CD8-positive, alpha-beta T cell (primary cell): ENCODE measurements at places on chromosomes 1 and 21.

- no peak for DNase-seq
Observed at GRCh38 chr1:111290630-111291029, at the start of gene CHIA. CHIA (plus strand) TSS chr1:111290851; CDS start chr1:111310468, 19,617 bp downstream.

DNA sequence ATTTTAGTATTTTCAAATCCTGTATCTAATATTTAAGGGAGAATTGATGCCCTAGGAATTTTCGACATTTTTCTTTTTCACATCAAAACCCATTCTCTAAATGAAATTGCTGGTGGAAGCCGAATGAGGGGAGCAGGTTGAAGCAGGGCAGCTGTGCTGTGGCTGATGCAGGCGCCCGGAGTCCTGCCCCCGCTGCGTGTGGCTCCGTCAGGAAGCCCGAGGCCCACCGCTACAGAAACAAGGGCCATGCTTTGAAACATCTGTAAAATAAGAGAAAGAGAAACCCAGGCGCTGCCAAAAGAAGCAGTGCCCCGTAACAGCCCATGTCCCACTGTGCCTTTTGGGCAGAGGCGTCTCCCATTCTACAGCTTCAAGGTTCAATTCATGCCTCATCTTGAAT, 41.1 kb downstream of the TENT5C start:
- no peak for DNase-seq

GRCh38 chr1:192801451-192801850, 7.4 kb upstream of the RGS2 start:
- DNase-seq: no peak

DNA sequence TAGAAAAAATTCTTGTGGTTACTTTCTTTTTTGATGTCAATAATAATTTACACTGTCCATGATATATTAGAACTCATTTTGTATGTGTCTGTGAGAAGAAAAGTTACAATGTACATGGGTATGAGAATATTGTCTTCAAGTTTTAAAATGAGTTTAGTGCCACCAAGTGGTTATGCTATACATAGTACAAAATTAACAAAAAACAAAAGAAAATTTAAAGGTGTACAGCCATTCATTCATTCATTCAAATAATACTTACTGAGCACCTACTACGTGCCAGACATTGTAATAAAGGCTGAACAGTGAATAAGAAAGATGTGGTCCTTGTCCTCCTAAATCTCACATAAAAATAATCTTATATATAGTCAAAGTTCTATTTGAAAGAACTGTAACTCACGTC, 27.7 kb downstream of the UCHL5 start:
- peak; percentile 4 for DNase-seq

DNA sequence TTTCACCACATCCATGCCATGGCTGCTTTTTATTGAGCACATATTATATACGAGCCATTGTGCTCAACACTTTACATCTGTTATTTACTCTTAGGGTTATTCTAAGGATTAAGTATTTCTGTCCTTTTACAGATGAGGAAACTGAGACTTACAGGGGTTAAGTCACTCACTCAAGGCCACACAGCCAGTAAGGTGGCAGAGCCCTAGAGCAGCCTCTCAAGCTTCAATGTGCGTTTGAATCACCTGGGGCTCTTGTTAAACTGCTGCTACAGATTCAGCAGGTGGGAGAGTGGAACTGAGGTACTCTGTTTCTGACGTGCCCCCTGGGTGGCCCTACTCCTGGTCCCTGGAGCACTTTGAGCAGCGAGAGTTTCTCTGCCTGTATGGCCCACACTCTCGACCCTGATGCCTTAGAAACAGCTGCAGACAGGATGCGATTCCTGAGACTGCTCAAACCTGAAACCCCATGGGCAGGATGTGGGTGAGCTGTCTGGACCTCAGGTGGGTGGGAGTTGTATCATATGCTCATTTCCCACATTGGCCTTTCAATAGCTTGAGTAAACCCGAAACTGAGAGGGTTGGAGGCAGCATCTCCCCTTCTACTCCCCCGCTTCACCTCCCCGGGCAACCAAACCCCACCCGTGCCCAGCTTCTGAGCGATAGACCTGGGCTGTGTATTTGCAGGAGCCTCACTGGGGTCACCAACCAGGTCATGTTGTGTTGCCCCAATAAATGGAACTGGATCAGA, 59.3 kb downstream of the MAN1C1 start:
- DNase-seq: peak; percentile 36

DNA sequence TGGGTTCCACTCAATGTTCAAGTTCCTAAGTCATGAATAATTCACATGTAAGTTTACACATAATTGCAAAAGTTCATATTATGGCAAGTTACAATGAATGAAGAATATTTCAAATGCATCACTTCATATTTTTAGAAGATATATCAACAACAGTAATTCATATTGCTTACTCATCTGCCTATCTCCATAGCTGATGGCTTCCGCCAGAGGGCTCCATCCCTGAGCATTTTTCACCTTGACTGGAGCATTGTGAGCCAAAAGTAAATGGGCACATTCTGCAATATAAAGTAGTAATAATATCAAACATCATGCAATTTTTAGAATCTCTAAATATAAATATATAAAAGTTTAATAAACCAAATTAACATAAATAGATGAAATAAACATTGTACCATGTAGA, 29.8 kb downstream of the ANKRD13C start:
- no peak for DNase-seq

DNA sequence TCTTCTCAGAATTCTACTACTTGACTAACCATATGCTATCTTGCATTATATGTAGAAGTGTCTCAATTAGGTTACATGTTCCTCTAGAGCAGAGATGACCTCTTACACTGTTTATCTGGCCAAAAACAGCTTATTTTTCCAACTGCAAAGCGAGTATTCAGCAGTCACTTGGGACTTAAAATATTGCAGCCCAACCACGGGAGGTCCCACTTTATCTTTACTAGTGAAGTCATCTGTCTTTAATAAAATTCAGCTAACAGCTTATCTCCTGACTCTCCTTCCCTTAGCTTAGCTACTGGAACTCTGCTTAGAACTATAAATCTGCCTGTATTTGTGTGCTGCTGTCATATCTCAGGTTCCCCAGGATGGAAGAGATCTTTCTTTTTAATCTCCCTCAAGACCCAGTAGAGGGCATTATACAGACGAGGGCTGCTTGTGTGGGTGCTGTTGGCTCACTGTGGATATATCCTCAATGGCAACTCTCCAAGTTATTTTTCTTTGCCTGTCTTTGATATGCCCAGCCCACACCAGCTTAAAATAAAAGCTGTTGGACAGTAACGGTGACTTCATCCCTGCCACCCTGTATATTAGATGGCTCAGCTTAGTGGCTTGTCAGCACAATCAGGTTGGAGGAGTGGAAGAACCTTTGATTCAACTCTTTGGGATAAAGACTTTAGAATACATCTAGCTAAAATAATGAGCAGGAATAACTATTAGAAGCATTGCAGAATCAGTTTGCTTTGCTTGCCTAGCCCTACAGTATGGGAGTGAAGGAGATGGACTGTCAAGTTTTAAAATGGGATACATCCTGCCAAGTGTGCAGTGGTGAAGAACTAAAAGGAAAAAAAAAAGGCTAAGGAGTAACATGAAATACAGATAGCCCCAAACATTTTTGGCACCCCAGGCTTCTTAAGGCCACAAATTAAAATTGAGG, 9.6 kb downstream of the ENSA start:
- DNase-seq: no peak

DNA sequence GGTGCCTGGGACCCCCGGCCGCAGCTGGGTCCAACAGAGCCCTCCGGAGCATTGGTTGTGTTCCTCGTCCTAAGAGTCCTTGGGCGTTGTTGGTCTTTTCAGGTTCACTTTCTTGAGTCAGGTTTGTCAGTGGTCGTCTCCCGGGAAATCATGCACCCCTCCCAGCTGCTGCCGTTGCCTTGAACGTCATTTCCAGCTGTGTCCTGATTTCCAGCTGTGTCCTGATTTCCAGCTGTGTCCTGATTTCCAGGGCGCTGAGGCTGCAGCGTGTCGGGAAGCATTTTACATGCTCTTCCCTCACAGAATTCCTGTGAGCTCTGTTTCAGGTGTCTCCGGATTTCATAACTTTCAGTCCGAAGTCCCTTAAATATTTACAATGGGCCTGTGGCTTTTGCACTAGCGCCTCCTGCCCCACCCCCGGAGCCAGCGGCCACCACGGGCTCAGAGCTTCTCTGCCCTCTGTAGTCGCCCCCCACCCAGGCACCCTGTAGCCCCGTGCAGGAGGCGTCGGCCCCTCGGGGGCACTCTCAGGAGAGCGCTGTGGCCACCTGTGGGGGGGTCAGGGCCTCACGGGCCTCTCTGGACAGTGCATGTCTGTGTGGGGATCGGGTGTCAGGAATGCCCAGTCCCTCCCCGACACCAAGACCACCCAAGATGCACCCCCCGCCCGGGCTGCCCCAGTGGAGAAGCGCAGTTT, 66.7 kb downstream of the COL18A1 start:
- no peak for DNase-seq

DNA sequence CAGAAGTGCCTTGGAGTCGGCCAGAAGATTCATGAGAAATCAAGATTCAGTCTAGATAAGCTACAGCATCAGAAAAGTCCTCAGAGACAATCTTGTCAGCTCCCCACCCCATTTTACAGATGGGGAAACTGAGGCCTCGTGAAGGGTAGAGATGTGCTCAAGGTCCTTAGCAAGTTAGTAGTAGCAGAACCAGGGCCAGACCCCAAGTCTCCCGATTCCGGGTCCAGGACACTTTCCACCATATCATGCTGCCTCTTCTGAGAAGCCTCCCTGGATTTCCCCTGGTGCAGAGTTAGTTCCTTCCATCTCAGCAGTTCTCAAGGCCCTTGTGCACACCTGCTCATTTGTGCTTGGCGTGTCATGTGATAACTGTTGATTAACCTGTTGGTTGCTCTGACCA, 91.5 kb upstream of the ACTL8 start:
- DNase-seq: no peak

- DNase-seq: no peak
Observed at GRCh38 chr1:160640359-160641123, 6.3 kb downstream of the SLAMF1 start.

DNA sequence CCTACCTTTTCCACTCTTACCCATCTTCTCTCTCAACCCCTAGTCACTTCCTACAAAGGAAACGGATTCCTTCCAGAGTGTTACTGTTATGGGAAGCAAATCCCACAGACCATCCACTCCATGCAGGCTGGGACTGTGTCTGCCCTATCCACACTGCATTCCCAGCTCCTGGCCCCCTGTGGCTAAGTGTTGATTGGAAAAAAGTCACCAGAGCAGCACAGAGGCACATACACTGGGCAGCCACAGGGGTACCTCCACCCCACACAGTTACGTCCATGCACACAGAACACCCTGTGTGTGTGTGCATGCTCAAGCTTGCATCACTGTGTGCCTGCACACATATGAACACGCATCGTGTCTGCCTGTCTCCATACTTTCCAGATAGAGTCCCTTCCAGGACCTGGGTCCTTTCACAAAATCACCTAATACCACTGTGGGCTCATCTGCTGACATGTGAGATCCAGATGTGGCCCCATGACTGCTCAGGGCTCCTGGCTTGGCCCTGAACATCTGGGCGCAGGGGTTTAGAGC, 4.2 kb upstream of the SERINC2 start:
- DNase-seq: no peak

- DNase-seq: no peak
Observed at GRCh38 chr1:25210728-25211127, 21.6 kb downstream of the SYF2 start.

DNA sequence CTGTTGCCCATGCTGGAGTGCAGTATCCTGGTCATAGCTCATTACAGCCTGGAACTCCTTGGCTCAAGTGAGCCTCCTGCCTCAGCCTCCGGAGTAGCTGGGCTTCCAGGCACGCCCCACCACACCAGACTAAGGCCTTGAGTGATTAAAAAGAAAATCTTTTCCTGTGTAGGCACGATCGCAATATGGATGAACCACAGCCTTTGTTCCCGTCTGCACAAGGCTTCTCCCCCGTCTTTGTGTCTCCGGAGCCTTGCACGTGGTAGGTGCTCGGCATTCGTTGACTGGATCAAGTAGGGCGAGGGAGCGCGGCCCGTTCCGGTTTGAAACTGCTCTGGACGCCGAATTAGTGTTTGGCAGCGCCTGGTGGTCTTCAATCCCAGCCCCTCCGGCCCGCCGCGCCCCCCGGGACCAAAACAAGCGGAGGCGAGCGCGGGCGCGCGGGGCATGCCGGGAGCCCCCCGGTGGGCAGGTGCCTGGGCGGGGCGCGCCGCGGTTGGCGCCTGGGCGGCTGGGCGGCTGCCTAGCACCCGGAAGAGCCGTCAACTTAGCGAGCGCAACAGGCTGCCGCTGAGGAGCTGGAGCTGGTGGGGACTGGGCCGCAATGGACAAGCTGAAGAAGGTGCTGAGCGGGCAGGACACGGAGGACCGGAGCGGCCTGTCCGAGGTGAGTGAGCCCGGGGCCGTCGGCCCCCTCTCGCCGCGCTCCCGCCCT, at the start of gene SFT2D2:
TSS of gene SFT2D2 (plus strand) at position 529 of the 715 bp plus-strand sequence. CDS start at position 605, 76 bp downstream.
- peak; percentile 87 for DNase-seq

DNA sequence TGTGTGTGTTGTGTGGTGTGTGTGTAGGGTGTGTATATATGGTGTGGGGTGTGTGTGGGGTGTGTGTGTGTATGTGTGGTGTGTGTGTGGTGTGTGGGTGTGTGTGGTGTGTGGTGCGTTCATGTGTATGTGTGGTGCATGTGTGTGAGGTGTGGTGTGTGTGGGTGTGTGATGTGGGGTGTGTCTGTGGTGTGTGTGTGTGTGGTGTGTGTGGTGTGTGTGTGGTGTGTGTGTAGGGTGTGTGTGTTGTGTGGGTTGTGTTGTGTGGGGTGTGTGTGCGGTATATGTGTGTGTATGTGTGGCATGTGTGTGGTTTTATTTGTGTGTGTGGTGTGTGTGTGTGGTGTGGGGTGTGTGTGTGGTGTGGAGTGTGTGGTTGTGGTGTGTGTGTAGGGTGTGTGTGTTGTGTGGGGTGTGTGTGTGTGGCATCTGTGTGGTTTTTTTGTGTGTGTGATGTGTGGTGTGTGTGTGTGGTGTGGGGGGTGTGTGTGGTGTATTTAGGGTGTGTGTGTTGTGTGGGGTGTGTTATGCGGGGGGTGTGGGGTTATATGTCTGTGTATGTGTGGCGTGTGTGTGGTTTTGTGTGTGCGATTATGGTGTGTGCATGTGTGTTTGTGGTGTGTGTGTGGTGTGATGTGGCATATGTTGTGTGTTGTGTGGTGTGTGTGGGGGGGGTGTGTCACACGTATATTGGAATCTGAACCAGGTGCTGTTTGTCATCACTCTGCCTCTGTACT, 17.1 kb upstream of the ZBTB21 start:
- no peak for DNase-seq

DNA sequence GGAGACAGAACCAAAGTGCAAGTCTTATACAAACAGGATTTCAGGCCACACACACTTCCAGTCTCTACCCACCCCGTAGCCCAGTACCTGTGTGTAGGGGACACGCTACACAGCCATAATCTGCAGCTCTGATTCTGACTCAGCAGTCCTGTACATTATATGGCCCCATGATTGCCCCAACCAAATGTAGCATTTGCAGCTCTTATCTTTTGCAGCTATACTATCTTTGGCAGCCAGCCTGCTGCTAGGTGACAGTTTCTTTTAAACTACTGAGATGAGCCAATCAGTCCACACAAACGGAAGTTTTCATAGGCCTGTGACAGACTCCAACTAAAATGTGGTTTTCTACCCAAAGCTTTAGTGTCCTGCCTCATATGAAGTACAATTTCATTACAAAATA, 259.6 kb upstream of the ST6GALNAC5 start:
- DNase-seq: no peak

GRCh38 chr1:30111431-30111830, 612.0 kb downstream of the MATN1 start:
- DNase-seq: peak; percentile 21
